ENCODE measurements at places on chromosomes 4 and X.

GRCh38 chrX:12304261-12304660, 166.0 kb downstream of the FRMPD4 start:
- no peak for DNase-seq

- DNase-seq: no peak
These were observed 569.3 kb upstream of the DIPK2B start for GRCh38 chrX:45769761-45770582.

DNA sequence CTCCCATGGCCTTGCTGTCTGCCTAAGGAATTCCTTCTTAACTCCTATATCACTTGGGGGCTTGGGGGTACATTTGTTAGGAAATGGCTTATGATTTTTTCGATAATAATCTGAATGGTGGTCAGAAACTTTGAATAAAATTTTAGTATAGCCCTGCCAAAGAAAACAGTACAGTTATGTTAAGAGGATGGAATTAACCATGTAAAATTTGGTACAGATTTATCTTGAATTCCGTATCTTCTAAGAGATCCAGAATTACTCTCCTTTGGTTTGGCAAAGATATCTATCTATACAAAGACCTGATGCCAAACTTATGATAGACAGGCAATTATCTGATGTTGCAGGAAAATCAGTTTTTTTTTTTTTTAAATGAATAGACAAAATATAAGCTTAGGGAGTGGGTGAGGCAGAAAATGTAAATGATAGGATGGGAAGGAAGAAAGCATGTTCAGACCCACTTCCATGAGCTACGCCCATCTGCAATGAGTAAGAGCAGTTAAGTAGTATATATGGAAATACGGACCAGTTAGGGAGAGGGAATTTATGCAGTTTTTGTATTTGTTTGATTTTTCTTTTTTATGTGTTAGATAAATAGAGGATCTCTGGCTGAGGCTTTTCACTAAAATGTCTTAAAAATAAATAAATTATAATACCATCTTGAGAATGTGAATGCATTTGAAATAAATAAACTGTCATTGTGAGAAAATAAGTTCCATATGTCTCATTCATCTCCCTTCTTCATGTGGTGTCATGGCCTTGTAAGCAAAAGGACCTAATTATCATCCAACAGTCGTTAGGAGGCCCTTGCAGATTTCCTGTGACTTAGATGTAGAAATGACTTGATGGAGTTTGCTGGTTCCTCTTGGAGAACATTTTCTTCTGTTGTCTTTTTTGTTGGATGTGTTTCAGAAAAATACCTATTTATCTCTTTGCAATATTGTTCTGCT, 389.6 kb downstream of the ARHGAP24 start:
- DNase-seq: no peak

GRCh38 chr4:80201252-80202151, 4.2 kb downstream of the PRDM8 start:
- no peak for DNase-seq

DNA sequence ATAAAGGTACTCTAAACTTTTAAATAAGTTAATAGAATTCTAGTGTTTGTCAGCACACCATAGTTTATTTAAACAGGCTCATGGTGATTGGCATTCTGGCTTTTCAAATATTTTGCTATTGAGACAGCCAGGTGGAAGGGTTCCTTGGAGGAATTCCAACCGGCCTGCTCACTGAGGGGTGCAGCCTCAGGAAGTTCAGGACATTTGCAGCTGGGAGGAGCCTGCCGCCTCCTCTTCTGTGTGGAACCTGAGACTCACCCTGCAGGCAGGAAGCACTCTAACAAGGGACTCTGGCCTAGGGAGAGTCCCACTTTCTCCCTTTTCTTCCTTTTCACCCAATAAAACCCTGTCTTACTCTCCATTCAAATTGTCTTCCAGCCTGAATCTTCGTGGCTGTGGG, 1328.0 kb downstream of the FSTL5 start:
- no peak for DNase-seq

DNA sequence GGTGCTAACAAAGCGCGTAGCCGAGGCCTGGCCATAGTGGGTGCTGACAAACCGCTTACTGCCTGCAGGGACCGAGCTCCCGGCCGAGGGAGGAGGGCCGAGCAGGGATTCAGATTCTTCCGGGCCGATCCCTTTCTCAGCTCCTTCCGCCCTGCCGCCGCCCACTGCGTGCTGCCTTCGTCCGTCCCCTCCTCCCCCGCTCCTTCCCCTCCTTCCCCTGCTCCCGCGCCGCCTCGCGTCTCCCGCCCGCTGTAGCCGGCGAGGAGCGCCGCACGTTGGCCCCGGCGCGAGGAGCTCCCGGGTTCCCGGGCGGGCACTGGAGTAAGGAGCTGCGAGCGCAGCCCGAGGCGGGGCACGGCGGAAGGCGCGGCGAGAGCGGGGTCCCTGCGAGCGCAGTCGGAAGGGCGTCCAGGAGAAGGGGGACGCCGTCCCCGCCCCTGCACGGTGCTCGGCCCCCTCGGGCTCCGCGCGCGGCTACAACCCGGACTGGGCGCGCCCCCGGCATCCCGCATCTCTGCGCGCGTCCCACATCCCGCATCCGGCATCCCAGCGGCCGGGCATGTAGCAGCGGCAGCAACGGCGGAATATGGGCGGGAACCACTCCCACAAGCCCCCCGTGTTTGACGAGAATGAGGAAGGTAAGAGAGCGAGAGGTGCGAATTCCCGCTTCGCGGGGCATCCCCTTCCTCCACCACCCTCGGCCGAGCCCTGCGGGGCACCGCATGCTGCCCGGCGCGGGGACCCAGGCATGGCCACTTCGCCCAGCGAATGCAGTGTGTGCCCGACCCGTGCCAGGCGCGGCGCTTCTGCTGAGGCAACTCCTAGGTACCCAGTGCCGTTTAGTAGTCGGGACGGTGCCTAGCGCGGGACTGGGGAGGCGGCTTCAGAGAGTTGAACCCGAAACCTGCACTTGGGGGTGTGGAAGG, at the start of gene STK32B:
STK32B (plus strand) TSS at position 203 of the 926 bp plus-strand sequence.
- peak; percentile 27 for DNase-seq

DNA sequence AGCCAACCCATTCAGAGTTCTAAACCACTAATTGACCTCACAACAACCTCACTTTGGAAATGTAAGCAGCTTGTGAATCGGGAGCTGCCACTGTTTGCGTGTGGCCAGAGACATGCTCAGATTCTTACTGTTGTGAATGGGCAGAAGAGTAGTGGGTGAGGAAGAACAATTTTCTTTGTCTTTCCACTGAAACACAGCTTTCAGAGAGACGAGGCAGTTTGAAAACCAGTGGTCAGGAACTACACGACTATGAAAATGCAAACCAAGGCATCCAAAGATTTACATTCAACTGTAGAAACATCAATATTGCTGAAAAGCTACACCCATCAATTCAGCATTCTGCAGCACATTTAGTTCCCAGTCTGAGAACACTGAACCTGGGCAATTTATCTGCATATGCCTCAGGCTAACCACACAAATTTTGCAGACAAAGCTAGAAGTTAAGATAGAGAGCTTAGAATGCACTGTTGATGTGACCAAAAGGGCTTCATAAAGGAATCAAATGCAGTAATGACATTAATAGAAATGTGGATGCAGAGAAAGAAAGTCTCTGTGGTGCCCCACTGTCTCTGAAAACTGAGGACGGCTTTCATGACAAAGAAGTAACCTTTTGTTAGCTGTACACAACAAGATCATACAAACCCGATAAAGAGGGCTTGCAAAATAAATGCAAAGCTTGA, 134.3 kb downstream of the APBB2 start:
- no peak for DNase-seq

GRCh38 chrX:40323977-40324376, 226.2 kb upstream of the BCOR start:
- no peak for DNase-seq

DNA sequence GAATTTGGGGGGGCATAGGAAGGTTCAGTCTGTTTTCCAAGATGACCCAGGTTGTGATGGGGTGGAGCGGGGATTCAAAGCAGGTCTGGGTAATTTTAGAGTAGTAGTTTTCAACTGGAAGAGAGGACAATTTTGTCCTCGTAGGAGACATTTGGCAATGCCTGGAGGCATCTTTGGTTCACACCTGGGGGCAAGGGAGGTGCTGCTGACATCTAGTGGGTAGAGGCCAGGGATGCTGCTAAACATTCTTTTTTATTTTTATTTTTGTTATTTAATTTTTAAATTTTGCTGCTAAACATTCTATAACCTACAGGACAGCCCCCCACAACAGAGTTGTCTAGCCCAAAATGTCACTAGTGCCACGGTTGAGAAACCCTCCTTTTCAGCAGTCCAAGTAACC, 1.9 kb downstream of the RAB9A start:
- no peak for DNase-seq

- DNase-seq: no peak
These were observed 197.8 kb downstream of the PALLD start for GRCh38 chr4:168694667-168695066.

- DNase-seq: no peak
These were observed 1053.0 kb upstream of the IGFBP7 start for GRCh38 chr4:58163156-58163555.

DNA sequence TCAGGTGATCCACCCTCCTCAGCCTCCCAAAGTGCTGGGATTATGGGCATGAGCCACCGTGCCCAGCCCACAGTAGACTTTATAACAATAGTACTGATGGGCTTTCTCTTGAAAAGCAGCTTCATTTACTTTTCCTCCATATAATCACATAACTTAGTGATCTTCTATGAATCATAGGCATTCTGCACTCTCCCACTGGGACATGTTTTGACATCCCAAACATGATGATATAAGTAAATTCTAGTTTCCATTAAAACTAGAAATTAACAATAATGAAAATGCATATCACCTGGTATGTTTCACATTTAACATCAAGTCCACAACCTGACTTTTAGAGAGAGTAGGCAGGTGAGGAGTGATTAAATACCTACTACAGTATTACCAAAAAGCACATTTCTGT, 96.5 kb downstream of the CAMK2D start:
- no peak for DNase-seq

DNA sequence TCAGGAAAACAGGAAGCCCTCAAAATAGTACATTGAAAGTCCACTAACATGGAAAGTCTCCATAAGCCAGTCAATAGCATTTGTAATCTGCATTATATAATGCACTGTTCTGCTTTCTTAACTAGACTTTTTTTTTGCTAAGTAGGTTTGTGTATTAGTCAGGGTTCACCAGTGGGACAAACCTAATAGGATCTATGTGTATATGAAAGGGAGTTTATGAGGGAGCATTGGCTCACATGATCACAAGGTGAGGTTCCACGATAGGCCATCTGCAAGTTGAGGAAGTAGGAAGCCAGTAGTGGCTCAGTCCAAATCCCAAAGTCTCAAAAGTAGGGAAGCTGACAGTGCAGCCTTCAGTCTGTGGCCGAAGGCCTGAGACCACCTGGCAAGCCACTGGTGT, 116.0 kb downstream of the MXRA5 start:
- DNase-seq: no peak

DNA sequence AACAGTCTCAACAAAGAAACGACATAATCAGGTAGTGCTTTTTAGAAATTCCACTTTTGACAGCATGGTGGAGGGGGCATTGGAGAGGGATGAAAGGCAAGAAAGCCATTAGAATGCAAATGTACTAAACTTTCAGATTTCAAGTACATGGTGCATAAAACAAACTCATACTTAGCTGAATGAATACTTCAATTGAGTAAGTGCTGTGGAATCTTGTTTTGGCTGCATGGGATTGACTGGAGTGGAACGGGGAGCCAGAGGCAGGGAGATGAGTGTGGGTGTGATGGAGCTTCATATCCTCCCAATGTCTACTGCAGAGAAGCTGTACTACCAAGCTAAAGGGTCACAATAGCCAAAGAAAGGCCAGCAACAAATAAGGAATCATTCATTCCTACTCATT, 52.4 kb downstream of the USP46 start:
- no peak for DNase-seq

- no peak for DNase-seq
These were observed 51.1 kb downstream of the RPS6KA3 start for GRCh38 chrX:20215565-20215964.

GRCh38 chr4:94516999-94517398, 65.3 kb downstream of the PDLIM5 start:
- DNase-seq: peak; percentile 36

- DNase-seq: no peak
These were observed 1.6 kb downstream of the RCHY1 start for GRCh38 chr4:75512386-75513211.

GRCh38 chrX:30816079-30816478, 73.0 kb downstream of the TAB3 start:
- no peak for DNase-seq
